ENCODE measurements at places on chromosomes 7 and 10. TPM values are rescaled to one million over a fixed set of nuclear protein-coding genes. Genes with fewer than 3 reads are reported as not detected.
A peak's percentile ranks its signal among the peaks of the same experiment; 100 is the strongest.

DNA sequence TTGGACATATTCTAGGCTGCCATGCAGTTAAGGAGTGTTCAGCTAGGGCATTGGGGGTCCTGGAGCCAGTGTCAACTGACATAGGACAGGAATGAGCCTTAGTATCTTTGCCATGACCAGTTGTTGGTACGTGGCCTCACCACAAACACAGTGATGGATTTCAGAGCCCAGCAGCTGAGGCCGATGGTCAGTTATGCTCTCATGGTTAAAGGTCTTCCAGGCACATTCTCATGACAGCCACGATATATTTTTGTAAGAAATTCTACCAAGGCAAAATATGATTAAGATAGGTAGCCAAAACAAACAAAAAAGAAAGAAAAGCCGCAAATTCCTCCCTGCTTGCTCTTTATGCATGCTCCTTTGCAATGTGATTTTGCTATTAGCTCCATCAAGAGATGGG lies 47.8 kb downstream of the CDHR3 start:
- H3K27ac ChIP-seq = peak overlapping the region; percentile 95
- peak; percentile 50 for DNase-seq
- no peaks in the 10 kb centered on the region for H3K27me3 ChIP-seq
- no peak overlapping the region for H3K4me3 ChIP-seq
- no peaks in the 10 kb centered on the region for H3K36me3 ChIP-seq

DNA sequence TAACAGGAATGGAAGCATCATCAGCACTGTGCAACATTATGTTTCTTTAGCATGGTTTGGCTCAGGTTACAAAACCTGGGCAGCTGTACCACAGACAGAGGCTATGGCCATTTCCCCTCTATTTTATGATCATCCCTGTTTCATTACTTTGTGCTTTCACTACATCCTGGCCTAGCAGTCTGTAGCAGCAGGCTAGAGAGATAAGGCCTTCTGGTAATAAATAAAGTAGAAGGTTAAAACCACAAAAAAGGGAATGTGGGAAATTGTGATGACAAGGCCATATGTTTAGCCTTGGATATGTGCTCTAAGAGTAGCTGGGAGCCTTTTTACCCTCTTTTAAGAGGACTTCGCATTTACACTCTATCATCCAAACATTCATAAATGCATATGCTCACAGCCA lies 266.2 kb upstream of the PHF14 start:
- no peaks in the 10 kb centered on the region for H3K36me3 ChIP-seq
- no peak overlapping the region for H3K27ac ChIP-seq
- no peak overlapping the region for H3K4me3 ChIP-seq
- no peaks in the 10 kb centered on the region for H3K4me1 ChIP-seq
- no peak for DNase-seq
- no peaks in the 10 kb centered on the region for H3K27me3 ChIP-seq

DNA sequence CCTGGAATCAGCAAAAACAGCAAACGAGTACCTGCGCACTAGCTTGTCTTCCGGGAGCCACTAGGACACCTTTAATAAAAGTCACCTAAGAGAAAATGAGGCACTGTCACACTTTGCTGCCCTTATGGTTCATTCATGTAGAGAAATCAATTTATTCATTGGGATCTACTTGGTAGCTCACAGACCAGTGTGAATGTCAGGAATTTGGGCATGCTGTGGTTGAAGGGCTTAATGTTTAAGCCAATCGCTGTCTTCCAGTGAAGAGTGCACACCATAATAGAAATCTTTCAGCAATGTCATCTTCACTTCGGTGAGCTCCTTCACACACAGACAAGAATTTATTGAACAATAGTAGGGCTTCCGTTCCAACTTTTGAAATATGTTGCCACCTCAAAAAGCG lies 65.1 kb downstream of the MARCHF5 start:
- no peaks in the 10 kb centered on the region for H3K36me3 ChIP-seq
- H3K4me3 ChIP-seq = no peak overlapping the region
- H3K27me3 ChIP-seq = no peaks in the 10 kb centered on the region

DNA sequence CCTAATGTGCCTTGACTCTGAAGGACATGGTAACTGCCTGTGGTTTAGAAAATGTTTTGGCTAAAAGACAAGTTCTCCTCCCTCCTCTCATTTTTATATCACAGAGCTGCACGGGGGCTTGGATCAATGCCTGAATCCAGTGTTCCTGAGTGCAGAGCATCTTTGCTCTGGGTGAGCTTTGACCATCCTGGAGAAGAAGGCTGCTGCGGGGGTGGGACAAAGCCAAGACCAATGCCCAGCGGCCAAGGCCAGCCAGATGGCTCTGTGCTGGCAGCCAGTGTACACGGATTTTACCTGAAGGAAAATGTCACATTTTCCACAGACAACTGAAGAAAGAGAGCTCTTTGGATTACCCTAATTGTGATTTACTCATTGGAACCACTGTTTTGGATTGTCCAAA lies 102.0 kb upstream of the TARP start:
- H3K4me3 ChIP-seq = no peak overlapping the region
- no peaks in the 10 kb centered on the region for H3K27me3 ChIP-seq
- no peaks in the 10 kb centered on the region for H3K36me3 ChIP-seq
- no peaks in the 10 kb centered on the region for H3K4me1 ChIP-seq
- H3K27ac ChIP-seq = no peak overlapping the region
- DNase-seq = no peak

- no peak for DNase-seq
- no peaks in the 10 kb centered on the region for H3K36me3 ChIP-seq
- no peaks in the 10 kb centered on the region for H3K27me3 ChIP-seq
- H3K4me3 ChIP-seq = no peak overlapping the region
These were observed 10.2 kb downstream of the CCDC6 start for GRCh38 chr10:59896191-59896590.

GRCh38 chr10:91591797-91592174 lies 41.1 kb downstream of the PPP1R3C start:
- no peak overlapping the region for H3K4me3 ChIP-seq
- peaks cover 39% of the 10 kb centered on the region for H3K4me1 ChIP-seq
- H3K27ac ChIP-seq = peak overlapping the region; percentile 92
- H3K36me3 ChIP-seq = no peaks in the 10 kb centered on the region

The FGL2 gene
- 1.3 TPM for total RNA-seq

The MET gene
- total RNA-seq = 68.0 TPM
